Type B pancreatic cell (in vitro differentiated cells): ENCODE measurements at places on chromosomes 2 and 18.

DNA sequence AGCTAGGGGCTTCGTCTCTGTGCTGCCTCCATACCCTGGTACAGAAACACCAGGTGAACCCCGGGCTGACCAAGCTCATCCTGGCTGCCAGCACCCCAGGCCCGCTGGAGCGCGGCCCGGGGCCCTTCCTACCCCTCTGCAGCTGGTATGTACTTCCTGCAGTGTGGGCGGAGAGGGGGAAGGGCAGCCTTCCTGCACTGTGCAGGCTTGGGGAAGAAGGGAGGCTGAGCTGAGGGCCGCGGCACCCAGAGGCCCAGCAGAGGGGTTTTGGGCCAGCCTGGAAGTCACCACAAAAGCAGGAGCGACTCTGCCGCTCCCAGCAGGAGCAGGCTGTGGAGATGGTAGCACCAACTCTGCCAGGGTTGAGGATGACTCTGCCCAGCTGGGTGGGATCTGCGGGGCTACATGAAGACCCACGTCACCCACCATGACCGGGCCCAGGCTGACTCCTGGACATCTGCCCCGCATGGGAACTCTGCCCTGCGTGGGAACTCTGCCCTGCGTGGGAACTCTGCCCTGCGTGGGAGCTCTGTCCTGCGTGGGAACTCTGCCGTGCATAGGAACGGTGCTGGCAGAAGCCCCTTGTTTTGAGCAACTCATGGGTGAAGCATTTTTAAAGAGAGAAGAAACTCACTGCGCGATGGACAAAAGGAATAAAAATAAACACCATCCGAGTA is 273.3 kb downstream of the NDUFA10 start:
- DNase-seq: no peak
- H3K27me3 ChIP-seq: peaks cover 6% of the 10 kb centered on the region
- no peaks in the 10 kb centered on the region for H3K36me3 ChIP-seq
- H3K4me1 ChIP-seq: peaks cover 13% of the 10 kb centered on the region

GRCh38 chr2:139366681-139367080 is 586.5 kb upstream of the NXPH2 start:
- no peaks in the 10 kb centered on the region for H3K36me3 ChIP-seq
- H3K27me3 ChIP-seq: peaks cover 7% of the 10 kb centered on the region
- peaks cover 4% of the 10 kb centered on the region for H3K4me1 ChIP-seq
- H3K4me3 ChIP-seq: no peak overlapping the region
- DNase-seq: no peak

DNA sequence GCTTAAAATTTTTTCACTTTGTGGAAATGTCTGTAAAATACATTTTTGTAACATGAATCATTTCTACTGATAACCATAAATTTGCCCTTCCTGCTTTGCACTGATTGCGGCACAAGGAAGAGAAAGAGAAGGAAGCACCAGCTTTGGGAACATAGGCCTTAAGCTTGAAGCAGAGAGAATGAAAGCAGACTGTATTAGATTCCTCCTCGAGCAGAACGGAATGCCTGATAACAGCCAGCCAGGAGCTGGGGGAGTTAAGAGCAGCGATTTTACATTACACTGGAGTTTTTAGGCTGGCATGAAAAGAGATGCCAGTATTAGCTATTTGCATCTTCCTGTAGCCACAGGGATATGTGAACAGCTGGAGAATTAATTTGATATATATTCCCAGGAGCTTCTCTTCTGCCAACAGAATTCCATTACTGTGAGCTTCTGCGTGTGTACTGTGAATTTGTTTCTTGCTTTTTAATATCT is 33.5 kb downstream of the CRIM1 start:
- peaks cover 26% of the 10 kb centered on the region for H3K4me1 ChIP-seq
- no peaks in the 10 kb centered on the region for H3K27me3 ChIP-seq
- no peak overlapping the region for H3K4me3 ChIP-seq
- H3K36me3 ChIP-seq: no peaks in the 10 kb centered on the region
- DNase-seq: no peak

GRCh38 chr2:197793456-197793855 is 8.3 kb upstream of the BOLL start:
- H3K27me3 ChIP-seq: peaks cover 46% of the 10 kb centered on the region

GRCh38 chr2:100972452-100972851 is 29.6 kb upstream of the RPL31 start:
- H3K27ac ChIP-seq: no peak overlapping the region
- H3K36me3 ChIP-seq: peaks cover 4% of the 10 kb centered on the region
- H3K27me3 ChIP-seq: no peaks in the 10 kb centered on the region
- H3K4me1 ChIP-seq: no peaks in the 10 kb centered on the region
- DNase-seq: no peak
- no peak overlapping the region for H3K4me3 ChIP-seq

- H3K4me1 ChIP-seq: peaks cover 48% of the 10 kb centered on the region
- H3K27ac ChIP-seq: no peak overlapping the region
Observed at GRCh38 chr2:168192839-168193616, 54.4 kb downstream of the STK39 start.

GRCh38 chr2:191220671-191221070 is 24.5 kb upstream of the MYO1B start:
- H3K36me3 ChIP-seq: no peaks in the 10 kb centered on the region
- H3K4me1 ChIP-seq: peaks cover 9% of the 10 kb centered on the region
- DNase-seq: no peak

DNA sequence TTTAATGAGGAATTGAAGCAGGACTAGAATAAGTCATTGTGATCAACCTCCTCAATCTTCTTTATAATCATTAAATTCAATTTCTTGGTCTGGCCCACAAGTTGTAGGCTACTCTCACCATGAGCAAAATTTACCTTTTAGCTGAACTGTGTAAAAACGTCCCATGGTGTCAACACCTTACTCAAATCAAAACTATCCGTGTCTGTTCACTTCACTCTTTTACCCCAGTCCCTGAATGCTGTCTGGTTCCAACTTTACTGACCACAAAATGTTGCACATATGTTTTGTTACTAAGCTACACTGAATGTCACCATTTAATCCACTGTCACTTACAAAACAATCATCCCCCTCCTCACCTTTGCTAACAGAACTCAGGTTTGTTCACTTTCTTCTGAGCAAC is 951.6 kb upstream of the SLC39A10 start:
- DNase-seq: no peak
- no peaks in the 10 kb centered on the region for H3K36me3 ChIP-seq
- no peak overlapping the region for H3K4me3 ChIP-seq
- peaks cover 5% of the 10 kb centered on the region for H3K27me3 ChIP-seq

GRCh38 chr2:177265824-177266817 is 1.6 kb upstream of the NFE2L2 start:
- H3K27ac ChIP-seq: peak overlapping the region; percentile 99
- no peak for DNase-seq
- no peaks in the 10 kb centered on the region for H3K27me3 ChIP-seq
- peaks cover 33% of the 10 kb centered on the region for H3K4me1 ChIP-seq
- H3K36me3 ChIP-seq: peaks cover 9% of the 10 kb centered on the region
- H3K4me3 ChIP-seq: peak overlapping the region; percentile 97

DNA sequence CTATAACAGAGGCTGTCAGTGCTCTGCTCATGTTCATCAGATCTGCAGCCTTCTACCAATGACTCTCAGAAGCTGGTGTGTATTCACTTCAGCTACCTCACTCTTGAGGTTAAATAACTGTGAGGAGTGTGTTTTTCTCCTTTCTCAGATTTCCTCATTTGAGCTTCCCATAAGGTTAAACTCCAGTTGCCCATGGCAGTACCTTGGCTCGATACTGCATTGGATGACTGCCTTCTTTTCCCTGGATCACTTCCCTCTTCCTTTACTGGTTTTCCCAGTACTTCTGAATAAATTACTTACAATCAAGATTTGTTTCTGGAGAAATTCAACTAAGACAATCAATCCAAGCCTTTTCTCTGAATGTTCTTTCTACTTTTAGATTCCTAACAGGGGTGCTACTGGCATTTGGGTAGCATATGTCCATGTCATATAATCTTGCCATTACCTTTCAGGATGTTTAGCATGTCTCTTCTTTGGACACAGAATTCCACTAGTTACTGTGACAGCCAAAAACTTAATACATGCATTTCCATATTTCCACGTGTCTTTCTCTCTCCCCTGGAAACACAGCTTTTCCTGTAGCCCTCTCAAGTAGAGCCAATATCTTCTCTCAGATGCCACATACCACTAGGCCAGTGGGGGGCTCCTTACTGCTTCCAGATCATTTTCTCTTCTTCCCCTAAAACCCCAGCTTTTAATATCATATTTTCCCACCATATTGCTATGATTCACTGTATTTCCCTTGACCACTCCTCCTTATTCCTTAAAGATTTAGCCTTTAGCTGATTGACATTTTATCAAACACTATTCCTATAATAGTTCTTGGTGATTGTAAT is 15.0 kb upstream of the SPOPL start:
- H3K4me3 ChIP-seq: no peak overlapping the region
- H3K36me3 ChIP-seq: peaks cover 5% of the 10 kb centered on the region
- no peaks in the 10 kb centered on the region for H3K4me1 ChIP-seq
- H3K27ac ChIP-seq: no peak overlapping the region

DNA sequence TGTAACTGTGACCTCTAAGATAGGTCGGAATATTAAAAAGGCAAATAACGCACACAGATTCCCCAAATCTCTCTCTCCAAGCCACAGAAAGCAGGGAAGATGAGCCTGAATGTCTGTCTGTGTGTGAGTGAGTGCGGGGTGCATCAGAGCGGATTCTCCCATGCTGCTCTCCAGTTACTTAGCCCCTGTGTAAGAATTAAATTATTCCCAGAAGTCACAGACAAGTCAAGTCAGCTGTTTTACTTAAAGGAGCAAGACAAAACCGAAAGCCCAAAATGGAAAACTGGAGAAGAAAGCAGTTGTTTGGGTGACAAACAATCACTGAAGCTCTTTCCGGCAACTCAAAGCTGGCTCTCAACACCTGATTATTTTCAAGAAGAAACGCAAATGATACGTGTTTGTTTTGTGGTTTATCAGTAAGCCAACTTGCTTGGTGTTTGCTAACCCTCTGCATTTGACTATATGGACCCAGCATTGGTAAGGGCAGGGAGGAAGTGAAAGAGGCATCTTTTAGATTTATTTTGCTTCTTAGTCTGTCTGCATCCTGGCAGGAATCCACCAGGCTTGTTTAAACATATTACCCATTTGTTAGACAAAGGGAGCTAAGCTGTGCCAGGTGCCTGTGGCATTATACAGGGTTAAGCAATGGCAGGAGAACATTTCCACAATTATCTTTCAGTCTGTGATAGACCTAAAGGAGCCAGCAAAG is 121.5 kb upstream of the CREB1 start:
- peaks cover 26% of the 10 kb centered on the region for H3K4me1 ChIP-seq
- peaks cover 4% of the 10 kb centered on the region for H3K27me3 ChIP-seq
- no peak for DNase-seq
- H3K4me3 ChIP-seq: no peak overlapping the region
- no peak overlapping the region for H3K27ac ChIP-seq

GRCh38 chr2:112156152-112156986 is 18.2 kb downstream of the FBLN7 start:
- H3K4me1 ChIP-seq: peaks cover 8% of the 10 kb centered on the region
- no peaks in the 10 kb centered on the region for H3K27me3 ChIP-seq
- H3K36me3 ChIP-seq: peaks cover 3% of the 10 kb centered on the region
- no peak overlapping the region for H3K4me3 ChIP-seq
- DNase-seq: no peak
